GM18507 (cell line): ENCODE measurements at places on chromosomes 4 and X.

- DNase-seq, result no peak
These were observed 1.0 kb downstream of the CYSLTR1 start for GRCh38 chrX:78326401-78326800.

GRCh38 chrX:136115126-136115903 is 32.0 kb upstream of the FHL1 start:
- DNase-seq, result no peak

DNA sequence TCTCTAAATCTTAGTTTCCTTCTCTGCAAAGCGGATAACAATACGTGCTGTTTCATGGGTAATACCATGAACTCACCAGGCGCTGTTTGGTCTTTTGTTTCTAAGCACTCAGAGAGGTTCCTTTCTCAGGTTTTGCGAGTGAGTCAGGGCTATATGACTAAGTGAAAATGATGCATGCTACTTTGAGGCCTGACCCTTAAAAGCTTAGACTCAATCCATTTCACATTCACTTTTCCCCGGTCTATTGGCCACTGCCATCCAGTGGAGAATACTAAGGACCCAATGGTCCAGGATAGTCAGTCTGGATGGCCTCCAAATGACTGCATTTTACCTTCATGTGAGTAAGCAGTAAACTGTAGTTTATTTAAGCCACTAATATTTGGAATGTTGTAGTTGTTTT is 400.8 kb upstream of the SLIT2 start:
- no peak for DNase-seq

DNA sequence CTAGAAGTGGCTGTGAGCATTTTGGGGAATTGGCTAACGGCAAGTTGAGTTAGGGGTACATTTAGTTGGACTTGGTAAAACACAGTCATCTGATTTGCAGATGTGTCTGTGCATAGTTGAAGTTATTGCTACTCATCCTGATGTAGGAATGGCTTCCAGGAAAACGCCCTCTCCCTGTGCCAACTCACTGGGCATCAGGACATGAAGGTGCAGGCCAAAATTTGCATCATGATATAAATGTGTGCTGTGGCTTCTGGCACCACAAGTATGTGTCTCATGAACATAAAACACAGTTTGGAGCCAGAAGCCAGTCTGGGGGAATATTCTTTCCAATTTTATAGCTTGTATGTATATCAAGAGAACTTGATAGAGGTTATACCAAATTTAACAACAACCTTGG is 54.2 kb upstream of the CBR4 start:
- DNase-seq, result no peak

DNA sequence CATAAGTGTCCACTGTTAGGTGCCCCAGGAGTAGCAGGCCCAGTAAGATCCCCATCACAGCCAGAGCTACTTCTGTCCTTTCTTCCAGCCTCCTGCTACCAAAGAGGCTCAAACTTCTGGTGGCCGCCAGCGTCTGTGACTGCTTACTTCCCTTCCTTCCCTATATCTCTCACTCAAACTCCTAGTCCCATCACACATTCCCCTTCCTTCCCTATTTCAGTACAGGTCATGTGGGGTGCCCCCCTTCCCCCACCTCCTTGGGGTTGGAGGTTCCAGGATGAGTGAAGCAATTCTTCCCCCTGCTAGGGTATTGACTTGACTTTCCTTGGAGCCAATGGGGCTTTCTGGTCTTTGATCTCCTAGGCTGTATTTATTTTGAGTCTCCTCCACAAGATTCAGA is at the start of gene VSIG4:
Gene VSIG4 (minus strand): TSS at position 137 of the 400 bp plus-strand sequence. CDS start 82 bp downstream, at position 55.
- no peak for DNase-seq

GRCh38 chr4:46930891-46931290 is 21.8 kb upstream of the COX7B2 start:
- DNase-seq, result no peak

DNA sequence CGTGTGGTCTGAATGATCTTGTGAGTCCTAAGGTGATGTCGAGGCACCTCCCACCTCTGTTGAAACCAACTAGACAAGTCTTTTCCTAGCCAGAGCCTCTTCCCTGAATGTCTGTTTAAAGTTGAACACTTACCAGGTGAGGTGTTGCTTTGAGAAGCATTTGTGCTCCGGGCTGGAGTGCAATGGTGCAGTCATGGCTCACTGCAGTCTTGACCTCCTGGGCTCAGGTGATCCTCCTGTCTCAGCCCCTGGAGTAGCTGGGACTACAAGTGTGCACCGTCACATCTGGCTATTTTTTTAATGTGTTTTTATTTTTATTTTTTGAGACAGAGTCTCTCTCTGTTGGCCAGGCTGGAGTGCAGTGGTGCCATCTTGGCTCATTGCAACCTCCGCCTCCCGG is 18.1 kb downstream of the RNF4 start:
- no peak for DNase-seq

GRCh38 chr4:167221084-167221483 is 13.2 kb downstream of the SPOCK3 start:
- no peak for DNase-seq

DNA sequence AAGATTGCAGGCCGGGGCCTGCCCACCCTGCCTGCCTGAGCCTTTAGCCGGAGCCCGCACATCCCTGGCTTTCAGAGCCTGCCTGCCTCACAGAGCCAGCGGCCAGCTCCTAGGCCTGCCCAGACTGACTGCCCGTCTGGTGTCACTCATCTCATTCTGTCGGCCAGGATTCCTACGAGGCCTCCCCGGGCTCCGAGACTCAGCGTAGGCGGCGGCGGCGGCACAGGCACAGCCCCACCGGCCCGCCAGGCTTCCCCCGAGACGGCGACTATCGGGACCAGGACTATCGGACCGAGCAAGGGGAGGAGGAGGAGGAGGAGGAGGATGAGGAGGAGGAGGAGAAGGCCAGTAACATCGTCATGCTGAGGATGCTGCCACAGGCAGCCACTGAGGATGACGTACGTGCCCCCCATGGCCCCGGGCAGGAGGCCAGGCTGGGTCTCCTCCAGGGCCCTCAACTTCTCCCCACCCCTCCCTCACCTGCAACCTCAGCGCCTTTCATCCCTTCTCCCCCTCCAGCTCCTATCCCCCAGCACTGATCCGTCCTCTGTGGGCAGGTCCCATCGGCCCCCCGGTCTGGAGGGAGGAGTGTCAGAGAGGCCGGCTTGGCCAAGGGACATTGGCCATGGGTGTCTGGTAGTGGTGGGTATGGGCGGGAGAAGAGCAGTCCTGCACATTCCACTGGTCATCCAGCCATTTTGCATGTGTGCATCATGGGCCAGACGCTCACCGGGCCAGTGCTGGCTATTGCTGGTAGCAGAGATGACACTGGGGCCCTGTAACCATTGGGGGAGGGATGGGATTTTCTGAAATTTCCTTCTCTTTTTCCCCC is 22.6 kb upstream of the UBA1 start:
- no peak for DNase-seq
